ENCODE measurements at places on chromosomes 4 and X.

DNA sequence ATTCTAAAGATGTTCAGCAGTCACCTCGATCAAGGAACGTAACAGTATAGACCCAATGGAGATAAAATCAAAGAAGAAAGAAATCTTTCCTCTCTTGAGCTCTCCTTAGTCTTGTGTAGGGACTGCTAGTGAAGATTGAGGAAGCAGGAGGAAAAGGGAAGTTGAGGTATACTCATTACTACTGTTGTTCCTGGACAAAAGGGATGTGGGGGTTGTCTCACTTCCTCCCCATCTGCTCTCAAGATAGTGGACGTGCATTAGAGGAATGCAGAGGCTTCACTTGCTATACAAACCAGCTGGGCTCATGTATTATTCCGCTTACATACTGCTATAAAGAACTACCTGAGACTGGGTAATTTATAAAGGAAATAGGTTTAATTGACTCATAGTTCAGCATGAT is 208.9 kb upstream of the ARHGEF9 start:
- DNase-seq: no peak

DNA sequence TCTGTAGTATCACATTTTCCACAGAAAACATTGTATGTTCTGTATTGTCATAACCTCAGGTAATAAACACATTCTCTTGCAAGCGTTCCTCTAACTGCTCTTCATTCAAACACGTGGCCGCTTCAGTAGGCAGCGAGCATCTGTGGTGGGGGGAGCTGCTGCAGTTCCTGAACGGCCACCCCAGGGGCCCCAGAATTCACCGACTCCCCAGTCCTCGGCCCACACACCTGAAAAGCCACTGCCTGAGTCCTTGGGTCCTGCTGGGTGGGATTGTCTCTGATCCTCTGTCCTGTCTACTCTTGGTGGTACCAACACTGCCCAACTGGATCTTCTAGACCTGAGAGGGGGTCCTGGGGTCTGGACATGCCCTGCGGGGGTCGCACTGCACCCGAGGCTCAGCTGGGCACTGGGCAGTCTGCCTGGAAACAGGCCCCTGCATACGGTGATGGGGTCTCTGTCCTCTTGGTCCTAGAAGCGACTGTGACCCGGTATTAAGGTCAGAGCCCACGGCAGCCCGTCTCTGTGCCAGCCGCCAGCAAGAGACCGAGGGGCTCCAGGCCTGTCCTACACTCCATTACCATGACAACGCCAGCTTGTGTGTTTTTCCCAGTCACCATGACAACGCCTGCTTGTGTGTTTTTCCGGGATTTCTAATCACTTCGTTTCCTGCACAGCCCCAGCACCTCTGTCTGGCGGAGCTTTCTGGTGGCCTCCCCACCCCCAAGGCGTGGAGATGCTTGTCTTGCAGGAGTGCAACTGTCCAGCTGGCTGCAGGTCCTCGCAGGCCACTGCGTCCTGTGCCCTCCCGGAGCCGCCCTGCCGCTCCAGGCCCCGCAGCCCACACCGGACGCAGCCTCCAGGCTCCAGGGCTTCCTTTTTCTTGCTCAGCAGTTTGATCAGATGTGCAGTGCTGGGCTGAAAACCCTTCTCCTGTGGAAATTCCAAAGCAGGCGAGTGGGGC is 16.0 kb downstream of the CTBP1 start:
- no peak for DNase-seq

DNA sequence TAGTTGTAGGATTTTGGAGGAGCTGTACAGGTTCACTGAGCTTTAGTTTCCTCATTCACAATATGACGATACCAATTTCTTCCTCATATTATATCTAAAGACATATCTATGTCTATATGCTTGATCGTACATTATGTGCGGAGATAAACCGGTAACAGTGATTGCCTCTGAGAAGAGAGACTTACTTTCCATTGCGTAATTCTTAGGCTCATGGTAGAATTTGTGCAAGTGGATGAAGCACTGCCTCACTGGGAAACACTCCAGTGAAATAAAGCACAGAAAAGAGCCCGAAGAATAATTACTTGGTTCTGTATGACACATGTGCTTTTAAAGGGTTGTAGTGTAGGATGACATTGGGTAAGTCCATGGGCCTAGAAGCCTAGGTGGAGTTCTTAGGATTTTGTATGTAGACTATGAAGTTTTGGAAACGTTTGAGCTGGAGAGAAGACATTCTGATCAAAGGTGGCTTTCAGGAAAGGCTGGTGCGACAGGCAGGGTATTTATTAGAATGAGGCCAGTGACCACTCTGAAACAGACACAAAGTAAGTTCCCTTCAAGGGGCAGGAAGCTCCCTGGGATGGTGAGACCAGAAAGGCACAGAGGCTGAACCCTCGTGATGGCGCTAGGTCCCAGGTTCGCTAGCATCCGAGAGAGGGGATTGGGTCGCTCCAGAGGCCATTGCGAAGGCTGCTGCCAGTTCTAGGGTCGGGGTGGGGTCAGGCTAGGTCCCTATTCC is 649 bp upstream of the VBP1 start:
- DNase-seq: no peak

DNA sequence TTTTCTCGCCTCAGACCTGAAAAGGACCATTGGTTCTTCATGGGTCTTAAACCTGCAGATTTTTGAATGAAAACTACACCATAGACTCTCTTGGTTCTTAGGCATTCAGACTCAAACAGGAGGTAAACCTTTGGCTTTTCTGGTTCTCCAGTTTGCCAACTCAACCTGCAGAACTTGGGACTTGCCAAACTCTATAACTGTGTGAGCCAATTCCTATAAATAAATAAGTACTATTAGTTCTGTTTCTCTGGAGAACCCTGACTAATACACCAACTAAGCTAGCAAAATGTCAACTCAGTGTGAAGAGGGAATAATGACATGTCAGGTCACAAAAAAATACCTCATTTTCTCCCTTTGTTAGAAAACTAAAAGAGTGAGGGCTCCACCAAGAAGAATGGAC is 374.6 kb downstream of the RAB28 start:
- DNase-seq: no peak

DNA sequence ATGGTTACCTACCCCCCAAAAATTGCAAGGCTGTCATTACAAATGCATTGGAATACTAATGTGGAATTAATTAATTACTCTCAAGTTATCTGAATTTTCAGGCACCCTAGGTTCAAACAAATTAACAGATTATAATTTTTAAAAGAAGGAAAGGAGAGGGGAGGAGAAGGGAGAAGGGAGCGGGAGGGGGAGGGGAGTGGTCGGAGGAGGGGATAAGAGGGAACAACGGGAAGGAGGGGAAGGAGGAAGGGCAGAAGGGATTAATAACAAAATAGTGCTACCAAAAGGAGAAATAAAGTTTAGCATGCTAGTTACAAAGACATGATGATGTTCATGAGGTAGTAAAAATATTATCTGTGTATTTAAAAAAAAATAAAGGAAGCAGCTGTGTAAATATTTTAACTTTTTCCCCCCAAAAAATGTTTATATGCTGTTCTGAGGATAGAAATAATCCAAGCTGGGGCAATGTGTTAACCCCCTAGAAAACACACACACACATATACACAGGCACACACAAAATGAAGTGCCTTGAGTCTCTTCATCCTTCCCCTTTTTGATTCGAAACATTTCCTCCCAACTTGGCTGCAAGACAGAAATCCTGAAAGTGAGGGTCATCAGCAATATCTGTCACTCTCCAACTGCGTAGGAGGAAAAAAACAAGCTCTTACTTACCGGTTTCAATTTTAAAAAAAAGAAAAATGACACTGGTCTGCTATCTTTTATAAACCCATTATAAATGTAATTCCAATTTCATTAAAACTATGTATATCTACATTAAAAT is 58.8 kb downstream of the PPP3CA start:
- DNase-seq: no peak

DNA sequence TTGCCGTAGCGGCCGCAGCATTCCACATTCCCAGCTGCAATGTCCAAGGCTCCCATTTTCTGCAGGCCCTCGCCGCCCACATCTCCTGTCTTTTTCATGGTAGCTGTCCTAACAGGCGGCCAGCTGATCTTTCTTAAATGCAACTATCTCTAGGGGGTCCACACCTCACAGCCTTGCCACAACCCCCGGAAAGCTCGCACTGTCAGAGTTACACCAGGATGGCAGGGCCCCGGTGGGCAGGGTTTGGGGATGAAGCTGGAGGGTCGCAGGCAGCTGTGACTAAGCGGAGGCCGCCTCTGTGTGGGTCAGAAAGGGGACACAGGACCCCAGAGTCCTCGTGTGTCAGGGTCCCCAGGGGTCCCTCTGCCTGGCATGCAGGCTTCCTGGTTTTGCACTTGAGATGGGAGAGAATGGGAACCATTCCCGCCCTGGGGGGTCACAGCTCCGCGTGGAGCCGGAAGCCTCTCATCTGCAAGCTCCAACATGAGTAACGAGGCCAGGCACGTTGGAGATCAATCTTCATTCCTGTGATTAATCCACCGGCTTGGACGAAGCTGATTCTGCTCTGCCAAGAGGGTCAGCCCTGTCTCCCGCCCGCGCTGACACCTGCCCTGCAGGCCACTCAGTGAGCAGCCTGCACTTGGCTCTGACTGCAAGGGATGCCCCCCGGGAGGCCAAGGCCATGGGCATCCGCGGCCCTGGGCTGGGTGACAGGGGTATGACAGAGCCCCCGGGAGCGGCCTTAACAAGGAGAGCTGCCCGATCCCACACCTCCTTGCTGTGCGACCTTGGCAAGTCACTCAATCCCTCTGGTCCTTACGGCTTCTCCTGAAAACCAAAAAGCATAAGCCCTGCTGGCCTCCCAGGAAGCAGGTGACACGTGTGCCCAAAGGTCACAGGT is 97.9 kb downstream of the ADRA2C start:
- DNase-seq: no peak

- DNase-seq: no peak
Observed at GRCh38 chrX:38847903-38848230, 46.6 kb downstream of the MID1IP1 start.

- DNase-seq: no peak
Observed at GRCh38 chr4:28842271-28842670, 1877.9 kb upstream of the PCDH7 start.

GRCh38 chr4:173517781-173518424 is 12.1 kb downstream of the HAND2 start:
- DNase-seq: no peak

GRCh38 chr4:81527115-81527514 is 55.4 kb upstream of the RASGEF1B start:
- DNase-seq: no peak

GRCh38 chr4:88659890-88660208 is 37.8 kb downstream of the NAP1L5 start:
- no peak for DNase-seq

- DNase-seq: no peak
Observed at GRCh38 chr4:102143433-102143832, 201.8 kb downstream of the SLC39A8 start.

- DNase-seq: no peak
Observed at GRCh38 chr4:43251841-43252240, 359.3 kb downstream of the GRXCR1 start.

- no peak for DNase-seq
Observed at GRCh38 chr4:89482251-89482650, 174.7 kb upstream of the GPRIN3 start.

DNA sequence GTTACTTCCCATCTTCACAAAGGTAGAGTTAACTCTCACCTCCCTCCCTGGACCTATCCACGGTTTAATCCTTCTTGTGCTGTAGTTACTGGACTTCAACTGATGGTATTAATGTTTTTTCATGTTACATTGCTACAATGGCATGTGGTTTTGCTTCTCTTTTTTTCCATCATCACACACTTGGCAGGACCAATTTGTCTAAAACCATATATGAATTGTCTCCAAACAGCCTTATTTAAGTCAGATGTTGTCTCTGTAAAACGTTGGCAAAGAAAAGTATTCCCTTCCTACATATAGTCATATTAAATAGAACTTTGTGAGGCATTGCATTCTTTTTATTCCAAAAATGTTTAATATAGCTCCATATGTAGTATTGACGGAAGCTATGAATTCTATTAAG is 15.5 kb downstream of the PRRG1 start:
- no peak for DNase-seq

DNA sequence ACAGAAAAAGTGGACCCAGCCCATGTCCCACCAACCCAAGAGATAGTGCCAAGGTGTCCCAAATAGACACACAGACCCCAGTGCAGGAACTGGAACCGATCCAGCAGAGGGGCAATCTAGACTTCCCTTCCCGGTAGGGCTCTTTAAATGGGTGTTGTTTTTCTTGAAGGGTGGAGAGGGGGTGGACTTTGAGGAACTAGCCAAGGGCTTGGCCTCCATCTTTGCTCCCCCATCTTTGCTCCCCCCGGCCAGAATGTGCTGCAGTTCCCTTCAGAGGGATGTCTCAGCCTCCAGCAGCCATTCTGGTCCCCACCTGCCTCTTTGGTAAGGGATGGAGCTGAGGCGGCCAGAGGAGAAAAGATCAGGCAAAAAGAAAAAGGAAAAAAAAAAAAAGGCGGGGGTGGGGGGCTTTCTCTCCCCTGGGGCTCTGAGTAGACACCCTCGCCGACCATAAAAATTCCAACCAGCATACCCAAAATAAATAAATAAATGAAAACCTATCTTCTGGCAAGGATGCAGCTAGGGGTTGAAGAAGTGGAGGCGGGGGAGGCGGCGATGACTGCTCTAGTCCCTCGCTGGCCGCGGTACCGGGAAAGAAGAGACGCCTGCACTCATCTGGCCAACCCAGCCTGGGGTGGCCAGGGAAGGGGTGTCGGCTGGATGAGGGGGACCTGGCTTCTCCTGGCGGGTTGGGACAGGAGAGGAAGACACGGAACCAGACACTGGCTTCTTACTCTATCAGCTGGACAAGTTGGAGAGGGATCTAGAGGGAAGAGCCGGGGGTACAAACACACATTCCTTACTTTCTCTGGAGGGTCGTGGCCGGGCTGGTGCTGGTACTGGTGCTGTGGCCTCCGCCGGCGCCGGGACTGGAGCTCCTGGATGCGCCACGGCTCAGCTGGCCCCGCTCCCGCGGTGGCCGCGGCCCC is 38.5 kb upstream of the IQSEC2 start:
- no peak for DNase-seq

- DNase-seq: no peak
Observed at GRCh38 chr4:176210579-176211296, 15.4 kb upstream of the SPATA4 start.

DNA sequence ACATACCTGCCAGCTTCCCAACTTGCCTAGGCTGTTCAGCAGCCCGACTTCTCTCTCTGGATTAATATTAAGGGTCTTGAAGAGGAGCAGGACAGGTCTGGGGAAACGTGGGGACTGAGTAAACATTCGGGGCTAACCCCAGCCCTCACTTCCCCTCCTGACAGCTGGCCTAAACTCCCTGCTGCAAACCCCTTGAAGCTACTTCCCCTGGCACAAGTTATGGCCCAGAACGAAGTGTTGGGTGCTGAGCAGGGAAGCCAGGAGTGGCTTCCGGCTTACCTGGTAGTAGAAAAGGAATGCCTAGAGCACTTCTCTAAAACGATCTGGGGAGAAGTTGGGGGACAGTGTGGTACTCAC is 200.0 kb downstream of the BCOR start:
- DNase-seq: no peak

DNA sequence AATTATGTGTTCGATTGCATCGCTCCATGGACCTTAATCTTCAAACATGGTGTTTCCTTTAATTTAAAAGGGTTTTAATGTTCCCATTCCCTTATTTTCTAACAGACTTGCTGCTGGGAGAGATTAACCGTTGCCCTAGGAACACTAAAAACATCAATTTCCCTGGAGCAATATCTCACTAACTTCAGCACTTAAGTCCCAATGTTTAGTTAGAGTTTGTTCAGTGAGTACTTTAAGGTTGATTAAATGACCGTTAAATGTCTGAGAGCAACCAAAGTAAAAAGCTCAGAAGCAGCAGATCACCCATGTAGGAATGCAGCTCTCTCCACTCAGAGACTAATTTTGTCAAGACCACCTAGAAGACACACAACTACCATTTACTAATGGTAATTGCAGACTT is 111.2 kb upstream of the PDE5A start:
- no peak for DNase-seq

- no peak for DNase-seq
Observed at GRCh38 chr4:102792361-102792936, 31.7 kb upstream of the MANBA start.
